Aorta (tissue), 5 donors: ENCODE measurements at places on chromosomes 7 and 10. TPM values are rescaled to one million over a fixed set of nuclear protein-coding genes. Genes with fewer than 3 reads are reported as not detected.

GRCh38 chr10:116451711-116452337, 24.2 kb downstream of the PNLIPRP3 start:
- DNase-seq = no peak

The CPA2 gene
- total RNA-seq = 1.0 TPM

DNA sequence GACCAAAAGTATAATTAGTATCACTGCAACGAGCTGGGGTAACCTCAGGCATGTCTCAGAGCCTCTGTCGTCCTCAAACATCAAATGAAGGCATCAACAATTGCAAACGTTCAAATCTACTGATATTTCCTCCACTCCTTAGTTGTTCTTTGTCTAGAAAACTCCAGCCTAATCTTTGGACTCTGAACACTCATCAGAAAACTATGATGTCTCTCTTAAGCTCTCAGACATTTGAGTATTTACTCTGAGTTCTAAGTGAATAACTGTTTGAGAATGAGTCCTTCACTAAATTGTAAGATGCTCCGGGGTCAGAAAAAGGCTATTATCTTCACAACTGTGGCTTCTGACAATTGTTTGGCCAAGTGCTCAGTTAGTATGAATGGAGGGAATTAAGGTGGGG, 536.4 kb downstream of the NRG3 start:
- no peak for DNase-seq

- DNase-seq = no peak
Measured at GRCh38 chr7:126790763-126791162, 462.0 kb downstream of the GRM8 start.

The RBP3 gene
- total RNA-seq = not detected

- DNase-seq = no peak
Measured at GRCh38 chr10:24528946-24529345, 194.7 kb downstream of the ARHGAP21 start.

The DMBT1 gene
- total RNA-seq = 0.12 TPM

The FGFBP3 gene
- 1.7 TPM for total RNA-seq

The WNT16 gene
- total RNA-seq = not detected

- DNase-seq = no peak
Measured at GRCh38 chr7:102005933-102006480, 188.6 kb downstream of the CUX1 start.

The MCM10 gene
- total RNA-seq = 0.81 TPM

DNA sequence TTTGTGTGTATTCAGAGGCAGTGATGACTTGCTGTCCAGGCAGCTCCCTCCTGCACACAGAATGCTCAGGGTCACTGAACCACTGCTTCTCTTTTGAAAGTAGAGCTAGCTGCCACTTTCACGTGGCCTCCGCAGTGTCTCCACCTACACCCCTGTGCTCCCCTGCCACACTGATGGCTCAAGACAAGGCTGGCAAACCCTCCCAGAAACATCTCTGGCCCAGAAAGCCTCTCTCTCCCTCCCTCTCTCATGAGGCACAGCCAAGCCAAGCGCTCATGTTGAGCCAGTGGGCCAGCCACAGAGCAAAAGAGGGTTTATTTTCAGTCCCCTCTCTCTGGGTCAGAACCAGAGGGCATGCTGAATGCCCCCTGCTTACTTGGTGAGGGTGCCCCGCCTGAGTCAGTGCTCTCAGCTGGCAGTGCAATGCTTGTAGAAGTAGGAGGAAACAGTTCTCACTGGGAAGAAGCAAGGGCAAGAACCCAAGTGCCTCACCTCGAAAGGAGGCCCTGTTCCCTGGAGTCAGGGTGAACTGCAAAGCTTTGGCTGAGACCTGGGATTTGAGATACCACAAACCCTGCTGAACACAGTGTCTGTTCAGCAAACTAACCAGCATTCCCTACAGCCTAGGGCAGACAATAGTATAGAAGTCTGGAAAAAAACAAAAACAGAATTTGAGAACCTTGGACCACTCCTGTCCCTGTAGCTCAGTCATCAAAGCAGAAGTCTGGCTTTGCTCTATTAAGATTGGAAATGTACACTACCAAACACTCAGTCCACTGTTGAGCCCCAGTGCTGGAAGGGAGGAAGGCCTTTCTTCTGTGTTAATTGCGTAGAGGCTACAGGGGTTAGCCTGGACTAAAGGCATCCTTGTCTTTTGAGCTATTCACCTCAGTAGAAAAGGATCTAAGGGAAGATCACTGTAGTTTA, 15.8 kb downstream of the SCD start:
- no peak for DNase-seq

The EPO gene
- total RNA-seq = not detected

The TCAF2 gene
- total RNA-seq = 3.6 TPM

The SLC16A9 gene
- 1.3 TPM for total RNA-seq

The ZNF804B gene
- not detected for total RNA-seq

DNA sequence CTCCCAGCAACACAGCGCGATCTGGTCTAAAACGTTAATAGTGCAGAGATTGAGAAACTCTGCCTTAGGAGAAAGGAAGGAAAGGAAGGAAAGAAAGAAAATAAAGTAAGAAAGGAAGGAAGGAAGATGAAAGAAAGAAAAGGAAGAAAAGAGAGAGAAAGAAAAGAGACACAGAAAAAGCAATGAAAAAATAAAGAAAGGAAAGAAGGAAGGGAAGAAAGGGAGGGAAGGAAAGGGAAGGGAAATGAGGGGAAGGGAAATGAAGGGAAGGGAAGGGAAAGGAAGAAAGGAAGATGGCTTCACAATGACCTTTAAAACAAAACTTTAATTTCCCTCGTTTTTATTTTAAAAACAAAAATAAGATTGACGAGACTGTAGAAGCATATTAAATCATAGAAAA, 173.1 kb downstream of the ITGA8 start:
- DNase-seq = no peak

DNA sequence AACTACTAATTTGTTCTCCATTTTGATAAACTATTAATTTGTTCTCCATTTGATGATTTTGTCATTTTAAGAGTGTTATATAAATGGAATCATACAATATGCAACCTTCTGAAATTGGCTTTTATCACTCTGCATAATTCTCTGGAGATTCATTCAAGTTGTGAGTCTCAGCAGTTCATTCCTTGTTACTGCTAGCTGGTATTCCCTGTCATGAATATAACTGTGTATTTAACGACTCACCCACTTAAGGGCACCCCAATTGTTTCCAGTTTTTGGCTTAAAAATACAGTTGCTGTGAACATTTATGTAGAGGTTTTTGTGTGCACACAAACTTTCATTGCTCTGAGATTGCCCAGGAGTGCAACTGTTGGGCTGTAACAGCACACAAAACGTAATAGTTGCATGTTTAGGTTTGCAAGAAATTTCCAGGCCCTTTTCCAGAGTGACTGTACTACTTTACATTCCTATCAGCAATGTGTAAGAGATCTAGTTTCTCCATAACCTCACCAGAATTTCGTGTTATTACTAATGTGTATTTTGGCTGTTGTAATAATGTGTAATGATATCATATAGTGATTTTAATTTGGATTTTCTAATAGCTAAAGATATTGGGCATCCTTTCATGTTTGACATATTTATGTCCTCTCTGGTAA, 153.2 kb upstream of the ADCY1 start:
- no peak for DNase-seq

The DNAJB9 gene
- 28.4 TPM for total RNA-seq
